ENCODE measurements at places on chromosomes 16 and 17.

DNA sequence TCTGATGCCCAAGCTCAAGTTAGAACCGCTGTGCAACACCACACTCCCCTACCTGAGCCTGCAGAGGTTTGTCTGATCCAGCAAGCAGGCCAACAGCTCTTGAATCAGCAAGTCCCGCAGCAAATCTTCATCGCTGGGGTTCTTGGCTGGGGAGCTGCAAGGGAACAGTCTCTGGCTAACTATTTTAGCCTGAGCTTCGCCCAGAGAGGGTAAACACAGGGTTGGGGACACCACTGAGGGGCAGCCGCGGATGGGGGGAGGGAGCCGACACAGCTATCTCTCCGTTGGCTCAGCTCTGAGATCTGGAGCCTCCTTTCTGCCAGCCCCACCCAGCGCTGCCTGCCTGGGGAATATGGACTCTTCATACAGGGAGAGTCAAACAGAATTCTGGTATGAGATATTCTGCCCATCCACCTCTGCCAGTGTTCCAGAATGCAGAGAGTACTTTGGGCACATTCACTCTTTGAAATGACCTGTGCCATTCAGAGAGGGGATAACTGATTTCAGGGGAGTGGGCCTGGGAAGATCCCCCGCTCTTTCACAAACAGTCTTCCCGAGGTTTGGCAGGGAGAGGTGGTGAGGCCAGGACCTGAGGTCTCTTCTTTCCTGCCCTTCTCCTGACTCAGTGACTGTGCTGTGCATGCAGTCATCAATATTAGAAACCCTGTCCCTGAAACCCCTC, 7.4 kb downstream of the GIP start:
- DNase-seq, result no peak

DNA sequence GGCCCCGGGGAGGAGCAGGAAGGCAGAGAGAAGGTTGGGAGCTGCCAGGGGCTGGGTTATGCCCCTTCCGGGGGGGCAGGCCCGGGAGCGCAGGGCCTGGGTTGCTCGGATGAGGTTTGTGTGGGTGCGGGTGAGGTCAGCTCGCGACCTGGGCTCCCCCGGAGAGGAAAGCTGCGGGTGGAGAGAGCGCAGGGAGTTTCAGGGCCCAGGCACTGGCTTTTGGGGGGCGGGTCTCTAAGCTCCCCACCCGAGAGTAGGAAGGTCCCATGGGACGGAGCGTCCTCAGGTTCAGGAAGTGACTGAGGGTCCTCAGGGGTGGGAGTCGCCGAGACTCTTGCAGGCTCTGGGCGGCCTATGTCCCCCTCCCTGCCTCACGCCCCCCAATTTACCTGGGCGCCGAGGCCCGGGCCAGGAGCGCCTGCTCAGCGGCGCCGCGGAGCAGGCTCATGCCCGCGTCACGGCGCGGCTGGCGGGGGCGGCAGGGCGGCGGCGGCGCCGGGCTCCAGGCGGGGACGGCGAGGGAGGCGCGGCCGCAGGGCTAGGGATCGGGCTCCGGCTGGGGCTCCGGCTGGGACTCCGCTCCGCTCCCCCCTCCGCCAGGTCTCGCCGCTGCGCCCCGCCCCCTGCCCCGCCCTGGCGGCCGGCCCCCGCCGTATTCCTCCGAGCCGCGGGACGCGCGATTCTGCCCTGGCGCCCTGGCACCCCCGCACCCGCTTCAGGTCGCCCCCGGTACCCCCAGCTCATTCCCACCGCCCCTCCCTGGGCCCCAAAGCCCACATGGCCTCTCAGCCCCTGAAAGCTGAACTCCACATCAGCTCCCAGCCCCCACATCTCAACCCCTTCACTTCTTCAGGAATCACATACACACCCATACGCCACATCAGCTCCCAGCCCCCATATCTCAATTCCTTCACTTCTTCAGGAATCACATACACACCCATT, at the start of gene DOK4:
TSS of gene DOK4 (minus strand) at position 578 of the 942 bp plus-strand sequence. CDS start 6,986 bp downstream, outside the sequence.
- peak; percentile 68 for DNase-seq

GRCh38 chr17:58991718-58992331, 114.9 kb downstream of the TRIM37 start:
- no peak for DNase-seq

GRCh38 chr17:64692187-64692586, 30.1 kb upstream of the SMURF2 start:
- DNase-seq, result no peak

DNA sequence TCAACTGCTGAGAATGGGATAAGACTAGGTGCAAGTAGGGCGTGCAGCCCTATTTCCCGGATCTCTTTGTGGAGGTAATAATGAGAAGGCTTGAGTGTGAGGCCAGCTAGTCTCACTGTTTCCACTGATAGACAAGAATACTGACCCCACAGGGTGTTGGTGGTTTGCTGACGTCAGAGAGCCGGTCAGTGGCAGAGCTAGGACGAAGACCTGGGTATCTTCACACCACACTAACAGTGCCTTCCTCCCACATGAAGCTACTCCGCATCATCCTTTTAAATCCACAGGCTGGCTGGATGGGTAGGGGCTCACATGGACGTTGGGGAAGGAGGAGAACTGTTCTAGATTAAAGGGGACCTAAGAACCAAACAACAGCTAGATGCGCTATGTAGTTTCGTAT, 68.0 kb downstream of the ZFHX3 start:
- no peak for DNase-seq

GRCh38 chr17:18858567-18859245, 775 bp downstream of the PRPSAP2 start:
- DNase-seq, result no peak

DNA sequence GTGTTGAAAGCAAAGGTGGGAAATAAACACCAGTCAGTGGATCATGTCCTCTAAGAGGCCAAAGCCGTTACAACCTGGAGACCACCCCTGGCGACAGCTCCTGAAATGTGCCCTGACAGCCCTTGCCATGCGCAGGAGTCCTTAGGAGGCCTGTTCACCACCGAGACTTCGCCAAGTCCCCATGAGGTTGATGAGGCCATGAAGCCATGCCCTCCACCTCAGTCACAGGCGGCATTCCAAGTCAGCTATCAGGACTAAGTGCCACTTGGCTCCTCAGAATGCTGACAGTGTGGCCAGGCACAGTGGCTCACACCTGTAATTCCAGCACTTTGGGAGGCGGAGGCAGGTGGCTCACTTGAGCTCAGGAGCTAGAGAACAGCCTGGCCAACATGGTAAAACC, 27.1 kb downstream of the ADAM11 start:
- no peak for DNase-seq

DNA sequence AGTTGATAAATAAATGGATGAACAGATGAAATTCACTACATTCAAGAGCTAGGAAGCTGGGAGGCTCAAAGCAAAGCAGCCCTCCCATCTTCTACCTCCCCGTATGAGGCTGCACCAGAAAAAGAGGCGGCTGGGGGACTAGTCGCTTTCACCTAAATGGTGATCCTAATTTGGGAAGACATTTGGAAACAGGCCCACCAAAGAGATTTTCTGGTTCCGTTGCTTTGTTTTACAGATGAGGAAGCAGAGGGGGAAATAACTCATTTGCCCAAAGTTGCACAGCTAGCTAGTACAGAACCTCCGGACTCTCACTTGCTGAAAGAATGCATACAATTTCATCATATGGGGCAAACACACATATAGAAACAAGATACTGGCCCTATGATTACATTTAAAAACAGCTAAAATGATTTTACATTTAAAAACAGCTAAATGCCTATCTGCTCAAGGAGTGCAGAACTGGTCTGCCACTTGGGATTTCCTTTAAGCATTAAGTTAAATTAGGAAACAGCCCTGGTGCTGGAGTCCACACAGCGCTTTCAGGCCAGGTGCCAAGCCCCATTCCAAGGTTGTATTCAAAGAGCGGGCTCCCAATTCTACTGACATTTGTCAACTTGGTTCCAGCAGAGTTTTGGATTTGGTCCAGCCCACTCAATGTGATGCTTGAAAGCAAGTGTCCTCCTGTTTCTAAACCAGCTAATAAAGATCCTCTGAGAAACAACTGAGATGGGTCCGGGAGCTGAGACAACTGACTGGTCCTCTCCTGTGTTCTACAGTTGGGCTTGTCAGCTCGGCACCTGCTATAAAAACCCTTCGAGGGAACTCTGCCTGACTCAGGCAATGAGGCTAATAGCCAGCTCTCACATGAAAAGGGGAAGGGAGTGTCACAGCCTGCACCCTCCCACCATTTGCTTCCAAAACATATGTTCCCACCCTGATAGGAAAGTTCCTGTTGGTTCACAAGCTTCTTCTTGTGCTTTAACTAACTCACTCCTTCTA, 11.7 kb downstream of the ERN1 start:
- DNase-seq, result no peak

DNA sequence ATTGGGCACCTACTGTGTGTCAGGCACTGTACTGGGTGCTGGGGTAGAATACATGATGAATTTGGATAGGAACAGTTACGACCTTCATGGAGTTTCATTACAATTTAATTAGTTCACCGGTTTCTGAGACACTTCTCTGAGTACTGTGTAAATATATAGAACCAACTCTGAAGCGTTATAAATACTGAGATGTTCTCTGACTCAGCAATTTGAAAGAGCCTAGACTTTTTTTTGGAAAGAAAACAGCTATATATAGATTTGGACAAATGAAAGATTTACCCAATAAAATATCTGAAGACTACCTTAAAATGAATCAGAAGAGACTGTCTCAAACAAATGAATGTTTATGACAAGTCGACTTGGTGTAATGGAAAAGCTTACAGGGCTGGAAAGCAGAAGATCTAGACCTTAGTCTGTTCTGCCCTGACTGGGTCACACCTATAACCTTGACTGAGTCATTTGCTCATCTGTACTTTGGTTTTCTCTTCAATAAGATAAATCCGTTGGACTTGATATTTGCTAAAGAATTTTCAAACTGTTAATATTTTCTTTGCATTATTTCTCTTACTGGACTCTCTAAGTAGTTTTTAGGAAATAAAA, 4.6 kb upstream of the GAN start:
- no peak for DNase-seq

- peak; percentile 94 for DNase-seq
Measured at GRCh38 chr16:89246903-89247733, 29.6 kb downstream of the ZNF778 start.

DNA sequence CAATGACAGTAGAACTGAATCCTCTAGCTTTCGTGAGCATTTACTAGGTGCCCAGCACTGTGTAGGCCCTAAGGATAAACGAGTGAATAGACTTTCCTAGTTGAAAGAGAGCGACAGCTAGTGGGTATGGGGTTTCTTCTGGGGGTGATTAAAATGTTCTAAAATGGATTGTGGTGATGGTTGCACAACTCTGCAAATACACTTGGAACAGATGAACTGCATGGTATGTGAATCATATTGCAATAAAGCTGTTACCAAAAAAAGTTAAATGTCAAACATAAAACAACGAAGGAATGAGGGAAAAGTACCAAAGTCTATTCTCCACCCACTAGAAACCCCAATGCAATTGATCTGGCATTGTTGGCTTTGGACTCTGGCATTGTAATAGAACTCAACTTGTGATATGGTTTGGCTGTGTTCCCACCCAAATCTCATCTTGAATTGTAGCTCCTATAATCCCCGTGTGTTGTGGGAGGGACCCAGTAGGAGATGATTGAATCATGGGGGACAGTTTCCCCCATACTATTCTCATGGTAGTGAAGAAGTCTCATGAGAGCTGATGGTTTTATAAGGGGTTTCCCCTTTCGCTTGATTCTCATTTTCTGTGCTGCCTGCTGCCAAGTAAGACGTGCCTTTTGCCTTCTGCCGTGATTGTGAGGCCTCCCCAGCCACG, 70.5 kb downstream of the MARF1 start:
- DNase-seq, result no peak
